Activated naive CD8-positive, alpha-beta T cell treated with anti-CD3 and anti-CD28 coated beads for 36 hours (primary cell): ENCODE measurements at places on chromosomes 4 and X.
A peak's percentile ranks its signal among the peaks of the same experiment; 100 is the strongest.

DNA sequence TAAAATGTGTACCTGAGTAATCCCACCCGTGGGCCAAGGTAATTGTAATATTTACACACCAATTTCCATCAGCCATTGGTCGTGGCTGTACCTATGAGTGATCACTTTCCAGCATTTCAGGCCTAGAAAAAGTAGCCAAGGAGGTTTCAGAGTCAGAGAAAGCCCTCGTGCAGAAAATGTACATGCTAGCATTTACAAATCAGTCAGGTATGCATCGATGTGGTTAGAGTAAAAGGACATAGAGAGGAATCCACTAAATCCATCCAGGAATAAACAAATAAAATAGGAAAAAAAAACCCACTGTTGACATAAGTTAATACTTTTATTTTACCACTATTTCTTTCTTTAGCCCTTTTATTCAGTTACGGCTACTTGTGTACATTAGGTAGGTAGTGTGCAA, 256.8 kb downstream of the TRIML1 start:
- H3K27me3 ChIP-seq: no peaks in the 10 kb centered on the region
- no peak overlapping the region for H3K4me3 ChIP-seq
- no peaks in the 10 kb centered on the region for H3K36me3 ChIP-seq
- no peaks in the 10 kb centered on the region for H3K4me1 ChIP-seq

DNA sequence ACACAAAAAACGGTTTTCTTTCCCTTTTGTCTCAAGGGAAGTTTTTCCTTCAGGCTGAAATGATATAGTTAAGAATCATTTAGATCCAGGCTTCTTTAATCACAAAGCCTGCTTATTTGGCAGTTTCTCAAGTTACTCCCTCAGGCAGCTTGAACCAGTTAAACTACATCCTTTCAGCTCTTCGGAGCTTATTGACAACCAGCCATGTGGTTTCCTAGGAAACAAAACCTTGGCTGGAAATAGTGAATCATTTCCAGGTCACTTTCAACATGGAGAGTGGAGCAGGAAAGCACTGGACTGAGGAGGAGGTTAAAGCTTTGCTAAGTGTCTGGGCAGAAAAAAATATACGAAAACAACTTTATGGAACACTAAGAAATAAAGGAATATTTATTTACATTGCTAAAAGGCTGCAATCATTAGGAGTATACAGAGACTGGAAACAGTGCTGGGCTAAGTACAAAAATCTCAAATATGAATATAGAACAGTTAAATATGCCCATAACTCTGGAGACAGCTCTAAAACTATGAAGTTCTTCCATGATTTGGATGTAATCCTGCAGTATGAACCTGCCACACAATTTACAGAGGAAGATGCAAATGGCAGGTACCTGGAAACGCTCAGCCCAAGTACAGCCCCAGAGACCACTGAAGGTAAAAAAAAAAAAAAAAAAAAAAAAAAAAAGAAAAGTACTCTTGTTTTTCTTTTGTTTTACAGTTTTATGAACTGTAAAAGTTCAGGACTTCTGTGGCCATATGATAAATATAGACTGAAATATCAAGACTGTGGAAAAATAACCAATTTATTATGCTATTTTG, 23.2 kb upstream of the AASDH start:
- H3K27me3 ChIP-seq: no peaks in the 10 kb centered on the region
- peaks cover 21% of the 10 kb centered on the region for H3K4me1 ChIP-seq
- no peak overlapping the region for H3K27ac ChIP-seq
- H3K36me3 ChIP-seq: peaks cover 13% of the 10 kb centered on the region
- peak; percentile 4 for DNase-seq
- no peak overlapping the region for H3K4me3 ChIP-seq

DNA sequence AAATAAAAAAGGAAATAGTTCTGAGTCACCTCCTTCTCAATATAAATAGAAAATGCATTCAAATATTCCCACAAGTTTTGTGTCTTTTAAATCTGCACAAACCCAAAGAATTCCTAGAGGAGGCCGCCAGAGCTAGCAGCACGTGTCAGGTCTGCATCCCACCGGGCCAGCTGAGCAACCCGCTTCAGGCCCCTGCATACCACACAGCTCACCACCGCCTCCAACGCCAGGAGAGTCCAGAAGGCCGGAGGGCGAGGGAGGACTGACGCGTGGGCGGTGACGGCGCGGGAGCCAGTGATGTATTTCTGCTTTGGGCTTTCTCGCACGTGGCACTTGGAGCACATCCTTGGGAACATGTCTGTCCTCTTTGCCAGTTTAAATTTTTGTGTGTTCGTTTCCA, 61.9 kb upstream of the CLDN34 start:
- H3K27me3 ChIP-seq: peaks cover 17% of the 10 kb centered on the region
- no peak overlapping the region for H3K27ac ChIP-seq
- H3K4me3 ChIP-seq: no peak overlapping the region
- DNase-seq: no peak
- no peaks in the 10 kb centered on the region for H3K4me1 ChIP-seq
- H3K36me3 ChIP-seq: no peaks in the 10 kb centered on the region

GRCh38 chrX:100643956-100644860, at the start of gene SRPX2:
Gene SRPX2 (plus strand): TSS chrX:100644199. CDS start chrX:100646323, 2,124 bp downstream.
- no peaks in the 10 kb centered on the region for H3K36me3 ChIP-seq
- DNase-seq: no peak
- no peak within 1 kb of the TSS for H3K4me3 ChIP-seq
- no peak within 1 kb of the TSS for H3K27ac ChIP-seq

- no peaks in the 10 kb centered on the region for H3K27me3 ChIP-seq
- H3K27ac ChIP-seq: peak overlapping the region; percentile 45
- no peak overlapping the region for H3K4me3 ChIP-seq
- peaks cover 47% of the 10 kb centered on the region for H3K36me3 ChIP-seq
- peaks cover 38% of the 10 kb centered on the region for H3K4me1 ChIP-seq
These were observed 90.7 kb downstream of the CNOT6L start for GRCh38 chr4:77728420-77728819.

- H3K27ac ChIP-seq: no peak overlapping the region
- no peak overlapping the region for H3K4me3 ChIP-seq
- H3K4me1 ChIP-seq: no peaks in the 10 kb centered on the region
These were observed 911.2 kb downstream of the FSTL5 start for GRCh38 chr4:161252520-161253141.

DNA sequence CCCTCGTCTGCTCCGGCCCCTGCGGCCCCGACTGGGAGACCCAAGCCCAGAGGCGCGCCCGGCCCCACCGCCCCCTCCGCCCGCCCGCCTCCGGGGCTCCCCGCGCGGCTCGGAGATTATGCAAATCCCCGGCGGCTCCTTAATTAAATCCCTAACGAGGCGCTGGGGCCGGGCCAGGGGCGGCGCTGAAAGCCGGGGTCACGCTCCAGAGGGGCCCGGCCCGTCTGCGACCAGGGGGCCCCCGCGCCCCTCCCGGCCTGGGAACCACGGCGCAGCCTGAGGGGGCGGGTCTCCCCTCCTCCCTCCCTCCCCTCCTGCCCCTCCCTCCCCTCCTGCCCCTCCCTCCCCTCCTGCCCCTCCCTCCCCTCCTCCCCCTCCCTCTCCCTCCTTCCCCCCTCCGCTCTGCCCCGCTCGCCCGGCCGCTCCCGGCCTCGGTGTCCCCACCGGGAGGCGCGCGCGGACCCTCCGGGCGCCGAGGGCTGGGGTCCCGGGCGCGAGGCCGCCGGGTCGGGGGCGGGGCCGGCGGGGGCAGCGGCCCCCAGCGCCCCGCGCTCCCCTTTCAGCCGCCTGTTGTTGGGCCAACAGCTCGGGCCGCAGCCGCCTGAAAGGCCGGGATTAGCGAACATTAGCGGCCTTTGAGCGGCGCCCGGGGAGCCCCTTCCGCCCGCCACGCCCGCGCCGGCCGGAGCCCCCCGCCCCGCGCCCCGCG, 25.9 kb upstream of the FGFR3 start:
- peaks cover 30% of the 10 kb centered on the region for H3K27me3 ChIP-seq
- no peak for DNase-seq
- no peak overlapping the region for H3K4me3 ChIP-seq

DNA sequence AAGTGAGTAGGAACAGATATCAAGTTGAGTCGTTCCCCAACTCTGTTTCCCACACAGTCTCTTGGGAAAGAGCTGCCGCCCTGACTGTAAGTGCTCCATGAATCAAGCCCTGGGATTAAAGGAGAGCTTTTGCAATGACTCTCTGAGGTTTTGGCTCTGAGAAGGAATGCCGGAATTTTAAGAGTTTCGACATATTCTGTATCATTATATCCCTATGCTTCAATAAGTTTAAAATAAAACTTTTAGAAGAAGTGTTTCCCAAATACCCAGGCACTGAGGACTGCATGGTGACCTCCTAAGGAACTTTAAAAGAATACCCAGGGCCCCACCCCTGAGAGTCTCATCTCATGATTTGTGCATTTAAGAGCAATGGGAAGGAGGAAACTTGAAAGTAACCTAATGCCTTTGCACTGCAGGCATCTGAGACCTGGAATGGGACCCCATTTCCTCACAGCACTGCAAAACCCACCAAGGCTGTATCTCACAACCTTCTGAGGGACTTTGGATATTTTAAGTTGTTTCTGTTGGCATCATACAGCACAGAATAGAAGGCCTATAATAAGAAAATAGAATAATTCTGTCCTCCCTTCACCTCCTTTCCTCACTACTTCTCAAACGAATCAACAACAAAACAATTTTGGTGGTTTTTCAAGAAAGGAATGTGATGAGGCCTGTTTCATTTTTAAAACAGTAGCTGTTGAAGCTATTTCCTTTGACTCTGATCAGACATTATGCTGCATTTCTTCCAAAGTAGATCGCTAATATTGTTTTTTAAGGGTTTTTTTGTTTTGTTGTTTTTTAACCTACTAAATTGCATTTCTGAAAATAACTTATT, 121.2 kb downstream of the GASK1B start:
- no peak overlapping the region for H3K4me3 ChIP-seq
- no peaks in the 10 kb centered on the region for H3K36me3 ChIP-seq
- no peaks in the 10 kb centered on the region for H3K4me1 ChIP-seq
- no peak overlapping the region for H3K27ac ChIP-seq
- no peak for DNase-seq
- H3K27me3 ChIP-seq: no peaks in the 10 kb centered on the region

DNA sequence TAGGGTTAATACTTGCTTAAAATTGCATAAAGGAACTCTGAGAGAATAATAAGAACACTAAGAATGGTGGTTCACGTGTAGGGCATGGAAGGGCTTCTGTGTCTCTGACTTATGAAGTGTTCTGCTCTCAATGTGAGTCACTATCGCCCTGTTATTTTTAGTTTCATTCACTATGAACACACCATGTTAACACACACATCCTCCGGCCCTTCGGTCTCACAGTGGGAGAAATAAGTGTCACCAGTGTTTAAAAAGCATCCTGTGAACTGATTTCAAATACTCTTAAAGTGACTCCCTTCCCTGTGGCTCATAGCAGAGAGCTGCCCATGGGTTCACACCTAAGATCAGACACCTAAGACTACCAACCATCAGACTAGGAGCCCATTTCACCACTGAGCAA, 33.8 kb upstream of the FGFBP2 start:
- DNase-seq: no peak
- no peaks in the 10 kb centered on the region for H3K36me3 ChIP-seq
- peaks cover 7% of the 10 kb centered on the region for H3K4me1 ChIP-seq
- no peak overlapping the region for H3K27ac ChIP-seq

DNA sequence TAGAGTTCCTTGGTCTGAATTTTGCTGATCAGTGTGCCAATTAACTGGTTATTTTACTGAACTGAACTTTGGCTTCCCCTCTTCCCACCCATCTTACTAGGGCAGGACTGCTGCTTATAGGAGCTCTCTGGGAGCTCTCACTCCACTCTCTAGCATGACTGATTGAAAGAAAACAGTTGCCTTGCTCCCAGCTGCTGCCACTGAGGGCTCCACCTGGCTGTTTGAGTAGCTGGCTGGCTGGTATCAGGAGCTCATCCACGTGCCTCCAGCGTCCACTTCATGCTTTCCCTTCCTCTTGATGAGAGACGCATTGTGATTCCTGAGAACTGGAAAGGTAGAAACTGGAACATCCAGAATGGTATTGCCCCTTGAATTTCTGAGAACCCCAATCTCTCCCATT, 73.0 kb upstream of the KLHL13 start:
- no peak overlapping the region for H3K4me3 ChIP-seq
- no peak for DNase-seq
- H3K27ac ChIP-seq: no peak overlapping the region
- no peaks in the 10 kb centered on the region for H3K36me3 ChIP-seq

DNA sequence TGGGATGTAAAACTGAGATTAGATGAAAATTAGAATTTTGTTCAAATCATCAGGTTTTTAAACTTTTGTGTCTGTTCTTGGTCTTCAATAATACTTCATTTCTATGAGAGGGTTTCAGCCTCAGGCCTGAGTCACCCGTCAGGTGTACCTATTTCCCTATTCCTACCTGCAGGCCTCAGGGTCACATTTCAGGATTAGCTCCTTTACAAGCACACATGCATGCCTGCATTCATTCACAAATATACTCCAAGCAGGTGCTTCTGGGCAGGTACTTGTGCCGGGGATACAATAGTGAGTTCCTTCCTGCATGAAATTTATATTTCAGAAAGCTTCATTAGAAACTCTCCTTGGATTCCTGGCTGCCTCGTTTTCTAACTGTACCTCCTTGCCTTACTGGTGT, 114.9 kb downstream of the SHISA3 start:
- no peaks in the 10 kb centered on the region for H3K27me3 ChIP-seq
- no peak overlapping the region for H3K27ac ChIP-seq
- no peak overlapping the region for H3K4me3 ChIP-seq
- no peak for DNase-seq
- H3K36me3 ChIP-seq: peaks cover 4% of the 10 kb centered on the region

GRCh38 chr4:48025005-48025404, 8.4 kb downstream of the NIPAL1 start:
- DNase-seq: no peak
- peaks cover 35% of the 10 kb centered on the region for H3K4me1 ChIP-seq
- peaks cover 9% of the 10 kb centered on the region for H3K36me3 ChIP-seq
- H3K27me3 ChIP-seq: peaks cover 10% of the 10 kb centered on the region
- H3K27ac ChIP-seq: no peak overlapping the region

DNA sequence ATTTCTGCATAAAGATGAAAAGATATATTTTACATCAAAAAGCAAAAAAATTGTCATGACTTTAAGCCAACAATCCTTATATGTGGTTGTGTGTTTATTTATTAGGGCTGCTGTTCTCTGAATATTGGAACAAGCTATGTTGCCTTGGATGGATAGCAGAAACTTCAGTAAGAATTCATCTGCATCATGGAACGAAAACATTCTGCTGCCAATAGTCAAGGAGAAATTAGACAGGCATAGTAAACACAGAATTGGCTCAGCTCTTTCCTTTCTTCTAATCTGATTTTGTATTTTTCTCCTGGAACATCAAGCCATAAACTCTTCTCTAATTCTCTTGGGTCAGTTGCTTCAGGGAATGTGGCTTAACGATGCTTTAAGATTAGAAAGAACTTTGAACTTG, 1257.0 kb downstream of the NLGN4X start:
- no peaks in the 10 kb centered on the region for H3K27me3 ChIP-seq
- no peaks in the 10 kb centered on the region for H3K4me1 ChIP-seq
- DNase-seq: no peak
- no peak overlapping the region for H3K4me3 ChIP-seq

- no peaks in the 10 kb centered on the region for H3K27me3 ChIP-seq
- no peaks in the 10 kb centered on the region for H3K4me1 ChIP-seq
- no peaks in the 10 kb centered on the region for H3K36me3 ChIP-seq
- no peak for DNase-seq
- H3K4me3 ChIP-seq: no peak overlapping the region
These were observed 33.3 kb upstream of the STPG2 start for GRCh38 chr4:98176531-98176930.
